ENCODE measurements at places on chromosomes 1 and 21.

DNA sequence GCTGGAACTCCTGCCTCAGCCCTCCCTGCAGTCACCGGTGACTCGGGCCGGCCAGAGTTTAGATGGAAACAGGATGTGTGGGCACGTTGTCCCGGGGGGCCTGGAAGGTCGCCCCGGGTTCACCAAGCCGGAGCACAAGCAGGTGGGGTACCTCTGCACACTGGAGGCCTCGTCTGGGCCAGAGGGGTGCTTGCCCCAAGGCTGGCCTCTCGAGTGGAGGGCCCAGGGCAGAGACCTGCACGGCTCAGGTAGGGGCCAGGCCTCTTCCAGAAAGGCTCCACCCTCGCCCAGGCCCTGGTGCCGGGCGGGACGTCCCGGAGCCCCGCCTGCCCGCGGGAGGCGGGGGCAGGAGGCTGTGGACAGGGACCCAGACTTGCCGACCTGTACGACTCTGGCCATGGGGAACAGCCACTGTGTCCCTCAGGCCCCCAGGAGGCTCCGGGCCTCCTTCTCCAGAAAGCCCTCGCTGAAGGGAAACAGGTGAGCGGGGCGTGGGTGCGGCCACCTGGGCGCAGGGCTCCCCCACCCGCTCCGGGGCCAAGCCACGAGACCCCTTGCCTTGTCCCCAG is at the start of gene PLEKHN1:
Gene PLEKHN1, plus strand, starts transcription at position 348 of the 569 bp plus-strand sequence. Its CDS starts 50 bp downstream, at position 398.
- DNase-seq: no peak

DNA sequence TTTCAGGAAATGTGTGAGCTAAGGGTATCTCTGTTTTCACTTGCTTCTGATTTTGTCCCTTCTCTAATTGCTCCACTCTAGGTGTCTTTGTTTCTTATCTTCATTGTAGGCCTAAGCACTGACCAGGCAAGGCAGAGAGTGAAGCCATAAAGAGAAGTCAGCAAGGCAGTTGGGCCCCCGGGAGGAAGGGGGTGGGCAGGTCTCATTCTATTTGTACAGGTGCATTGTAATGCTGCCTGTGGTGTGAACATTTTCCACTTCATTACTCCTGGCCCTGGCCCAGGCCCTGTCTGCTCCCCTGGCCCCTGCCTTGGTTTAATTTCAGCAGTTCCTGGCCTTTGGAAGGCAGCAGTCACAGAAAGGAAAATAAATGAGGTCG is 86.4 kb upstream of the JUN start:
- no peak for DNase-seq

- no peak for DNase-seq
Observed at GRCh38 chr1:20405893-20406604, 80.0 kb downstream of the CAMK2N1 start.

GRCh38 chr1:198101716-198102453 is 54.9 kb upstream of the NEK7 start:
- DNase-seq: no peak

DNA sequence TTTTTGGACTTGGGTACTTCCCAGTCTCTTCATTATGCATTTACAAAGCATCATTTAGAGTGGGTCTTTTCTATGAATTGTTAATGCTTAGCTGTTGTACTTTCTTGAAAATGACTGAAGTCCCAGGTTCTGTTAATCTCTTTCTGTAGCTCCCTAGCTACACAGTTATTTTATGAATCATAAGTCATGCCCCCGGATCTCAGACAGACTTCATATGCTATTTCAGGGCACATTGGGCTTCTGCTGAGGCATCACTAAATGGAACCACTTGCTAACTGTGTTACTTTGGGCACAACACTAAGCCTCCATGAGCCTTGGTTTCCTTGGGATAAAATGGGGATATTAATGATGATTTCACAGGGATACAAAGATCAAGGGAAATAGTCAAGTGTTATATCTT is 55.5 kb upstream of the RBM15 start:
- no peak for DNase-seq

GRCh38 chr1:161133220-161133740 is 813 bp upstream of the DEDD start:
- DNase-seq: no peak
